ENCODE measurements at places on chromosomes 12 and 14. TPM values are rescaled to one million over a fixed set of nuclear protein-coding genes. Genes with fewer than 3 reads are reported as not detected.

PCNX4 gene
- 46.4 TPM for polyA plus RNA-seq

RNASE4 gene
- 2.4 TPM for polyA plus RNA-seq

DNA sequence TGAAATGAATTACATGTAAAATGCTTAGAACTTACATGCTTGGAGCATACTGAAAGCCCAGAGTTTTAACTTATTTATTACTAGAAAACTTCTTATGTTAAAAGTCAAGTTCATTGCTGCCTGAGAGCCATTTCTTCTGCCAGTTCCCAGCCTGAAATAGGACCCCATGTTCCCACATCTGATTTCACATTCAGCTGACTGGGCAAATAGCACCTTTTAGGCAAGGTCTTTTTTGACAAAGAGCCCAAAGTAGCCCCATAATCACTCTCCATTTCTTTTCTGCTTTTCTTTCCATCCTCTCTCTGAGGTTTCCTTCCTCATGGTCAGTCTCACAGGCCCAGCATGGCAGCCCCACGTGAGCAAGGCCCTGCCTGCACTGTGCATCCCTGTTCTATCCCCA lies 1.1 kb upstream of the ARPC3 start:
- DNase-seq, result no peak

DNA sequence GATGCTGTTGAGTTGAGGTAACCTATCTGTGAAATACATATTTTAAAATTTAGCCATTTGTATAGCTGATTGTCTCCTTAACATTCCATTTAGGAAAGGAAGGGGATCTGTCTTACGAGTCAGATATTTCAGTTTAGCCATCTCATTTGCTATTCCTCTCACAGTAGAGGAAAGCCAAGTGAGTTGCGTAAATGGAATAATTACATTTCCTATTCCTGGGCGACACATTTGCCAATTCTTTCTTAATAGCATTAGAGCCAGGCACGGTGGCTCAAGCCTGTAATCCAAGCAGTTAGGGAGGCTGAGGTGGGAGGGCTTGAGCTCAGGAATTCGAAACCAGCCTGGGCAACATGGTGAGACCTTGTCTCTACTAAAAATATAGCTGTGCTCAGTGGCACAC lies 116.3 kb downstream of the TMX1 start:
- DNase-seq, result peak; percentile 58

- peak; percentile 69 for DNase-seq
Observed at GRCh38 chr14:104976198-104977007, 1.8 kb downstream of the AHNAK2 start.

DNA sequence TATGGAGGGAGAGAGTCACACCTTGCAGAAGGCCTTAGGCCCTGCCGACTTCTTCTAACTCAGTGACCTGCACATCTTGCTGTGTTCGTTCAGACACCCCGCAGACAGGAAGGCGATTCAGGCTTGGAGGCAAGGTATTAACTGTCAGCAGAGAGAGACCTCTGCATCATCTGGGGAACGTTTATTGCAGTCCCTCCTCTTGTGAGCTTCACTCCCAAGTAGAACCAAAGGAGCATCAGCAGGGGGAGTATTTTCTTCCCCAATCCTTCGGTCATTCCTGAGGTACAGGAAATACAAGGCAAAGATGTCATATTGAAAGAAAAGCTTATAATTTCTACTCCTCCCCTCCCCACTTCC lies 217.9 kb downstream of the CRADD start:
- peak; percentile 93 for DNase-seq

DNA sequence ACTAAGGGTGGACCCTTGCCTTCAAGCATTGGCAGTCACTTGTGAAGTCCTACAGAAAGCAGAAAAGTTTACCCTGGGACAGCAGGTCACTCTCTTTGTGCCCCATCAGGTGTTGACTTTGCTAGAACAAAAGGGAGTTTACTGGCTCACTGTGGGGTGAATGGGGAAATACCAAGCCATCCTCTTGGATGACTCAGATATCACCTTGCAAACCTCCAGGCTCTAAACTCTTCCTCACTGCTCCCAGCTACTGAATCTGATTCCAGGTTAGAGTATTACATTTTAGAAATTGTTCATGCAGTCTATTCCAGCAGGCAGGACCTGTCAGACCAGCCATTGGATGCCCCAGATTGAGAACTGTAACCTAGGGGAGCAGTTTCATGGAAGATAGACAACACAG lies 7.3 kb upstream of the EDDM3B start:
- no peak for DNase-seq

DNA sequence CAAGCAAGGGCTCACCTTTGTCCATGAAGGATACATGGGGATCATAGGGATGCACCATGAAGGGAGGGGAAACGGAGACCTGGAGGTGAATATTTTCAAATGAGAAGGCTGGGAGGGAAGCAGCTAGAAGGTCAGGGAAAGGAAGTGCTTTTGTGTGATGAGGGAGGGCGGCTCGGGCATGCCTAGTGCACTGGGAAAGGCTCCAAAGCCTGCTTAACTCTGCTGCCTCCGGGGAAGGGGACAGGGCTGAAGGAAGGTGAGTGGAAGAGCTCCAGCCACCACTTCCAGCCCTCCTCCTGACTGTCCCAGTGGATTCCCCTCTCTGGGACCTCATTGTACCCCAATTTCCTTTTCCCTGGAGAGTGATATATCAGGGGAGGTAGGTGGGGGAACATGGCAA lies 149.4 kb upstream of the PRMT8 start:
- DNase-seq, result no peak

DNA sequence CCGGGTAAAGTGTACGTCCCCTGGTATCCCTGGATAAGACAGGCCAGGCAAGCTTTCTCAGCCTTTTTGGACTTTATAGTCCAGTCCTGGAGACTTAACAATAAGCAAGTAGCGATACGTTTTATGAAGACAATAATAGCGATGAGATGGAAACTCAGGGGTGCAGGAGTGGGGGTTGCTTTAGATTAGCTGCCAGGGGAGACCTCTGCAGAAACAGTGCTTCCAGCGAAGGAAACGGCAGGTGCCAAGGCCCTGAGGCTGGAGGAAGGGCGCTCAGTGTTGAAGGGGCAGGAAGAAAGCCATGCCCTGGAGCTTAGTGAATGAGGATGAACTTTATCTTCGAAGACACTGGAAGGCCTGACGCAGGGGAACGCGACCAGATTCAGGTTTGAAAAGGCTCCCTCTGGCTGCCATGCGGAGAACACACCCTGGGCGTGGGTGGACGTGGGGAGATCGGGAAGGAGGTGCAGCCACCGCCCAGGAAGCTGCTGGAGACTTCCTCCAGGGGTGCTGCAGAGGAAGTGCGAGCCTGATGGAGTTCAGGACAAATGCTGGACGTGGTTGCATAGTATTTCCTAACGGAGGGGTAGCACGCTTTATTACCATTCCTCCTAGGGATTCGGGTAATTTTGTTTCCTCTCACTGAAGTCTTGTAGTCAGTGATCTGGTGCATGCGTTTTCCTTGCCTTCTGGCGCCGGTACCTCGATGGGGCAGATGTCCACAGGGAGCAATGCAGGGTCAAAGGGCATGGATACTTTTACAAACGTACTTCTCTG lies 26.1 kb upstream of the UBC start:
- DNase-seq, result peak; percentile 94

GRCh38 chr12:52052468-52053186 lies 1.4 kb downstream of the NR4A1 start:
- peak; percentile 53 for DNase-seq

Measured in muscle of leg (tissue), 16 donors.